ENCODE measurements at places on chromosomes 11 and 22. TPM values are rescaled to one million over a fixed set of nuclear protein-coding genes. Genes with fewer than 3 reads are reported as not detected.

The SH3BP1 gene
- 84.0 TPM for total RNA-seq

The SERHL2 gene
- 0.81 TPM for total RNA-seq

The OR52I2 gene
- not detected for total RNA-seq

The KRTAP5-9 gene
- total RNA-seq, result not detected

The WBP2NL gene
- 5.4 TPM for total RNA-seq

The LRRC75B gene
- 0.19 TPM for total RNA-seq

The HTR3A gene
- total RNA-seq, result not detected

The PATE2 gene
- not detected for total RNA-seq

The BTBD18 gene
- not detected for total RNA-seq

The SPECC1L gene
- 51.1 TPM for total RNA-seq

The ALX4 gene
- not detected for total RNA-seq

The CHEK1 gene
- total RNA-seq, result 1.7 TPM

The OR52A5 gene
- not detected for total RNA-seq

The RAB36 gene
- total RNA-seq, result 0.64 TPM

The TSSK2 gene
- total RNA-seq, result not detected

The RAG1 gene
- 1.0 TPM for total RNA-seq

The SPI1 gene
- 4.8 TPM for total RNA-seq

The EIF4G2 gene
- total RNA-seq, result 664 TPM

DNA sequence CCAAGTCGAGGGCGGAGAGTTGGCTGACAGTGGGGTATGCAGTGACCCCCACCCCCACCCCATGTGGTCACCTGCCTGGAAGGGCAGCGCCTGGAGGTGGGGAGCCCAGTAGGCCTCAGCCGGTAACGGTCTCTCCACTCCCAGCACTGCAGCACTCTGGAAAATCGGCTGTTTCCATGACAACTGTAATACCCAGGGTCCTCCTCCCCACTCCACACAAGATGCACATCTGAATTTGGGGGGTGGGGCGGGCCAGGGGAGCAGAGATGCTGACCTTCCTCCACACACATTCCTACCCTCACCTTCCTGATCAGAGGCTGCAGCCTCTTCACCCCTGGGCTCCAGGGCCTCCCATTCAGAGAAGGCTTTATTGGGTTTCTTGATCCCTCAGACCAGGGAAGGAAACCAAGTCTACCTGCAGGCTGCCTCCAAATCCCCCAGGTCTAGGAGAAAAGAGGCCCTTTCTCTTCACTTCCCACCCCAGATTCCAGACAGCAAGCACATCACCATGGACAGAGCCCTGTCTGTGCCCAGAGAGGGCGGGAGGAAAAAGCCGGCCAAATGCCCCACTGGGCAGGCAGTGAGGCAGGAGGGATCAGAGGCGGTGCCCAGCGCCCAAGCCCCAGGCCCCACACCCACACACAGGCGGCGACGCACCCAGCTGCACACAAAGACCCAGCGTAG, 46.5 kb downstream of the SLC22A12 start:
- DNase-seq, result no peak

DNA sequence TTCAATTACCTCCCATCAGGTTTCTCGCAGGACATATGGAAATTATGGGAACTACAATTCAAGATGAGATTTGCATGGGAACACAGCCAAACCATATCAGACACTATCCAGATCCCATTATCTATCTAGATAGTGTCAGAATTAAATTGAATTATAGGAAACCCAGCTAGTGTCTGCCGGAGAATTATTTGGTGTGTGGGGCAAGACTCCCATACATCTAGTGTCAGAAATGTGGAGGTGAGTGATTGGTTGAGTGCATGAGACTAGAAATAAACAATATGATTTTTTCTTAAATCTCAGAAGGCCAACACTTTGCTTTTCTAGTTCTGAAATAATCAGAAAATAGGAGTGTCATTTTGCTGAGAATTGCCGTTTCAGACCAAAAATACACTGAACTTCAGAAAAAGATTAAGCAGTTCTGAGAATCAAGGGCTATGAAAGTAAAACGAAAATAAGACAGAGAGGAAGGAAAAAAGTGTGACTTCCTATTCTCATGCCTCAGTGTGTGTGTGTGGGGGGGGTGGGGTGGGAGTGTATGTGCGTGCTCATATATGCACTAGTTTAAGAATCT, 21.3 kb downstream of the CASP12 start:
- DNase-seq, result no peak

- DNase-seq, result no peak
Observed at GRCh38 chr11:11969380-11970215, 38.8 kb downstream of the DKK3 start.

GRCh38 chr11:9118277-9118676, 26.9 kb upstream of the SCUBE2 start:
- DNase-seq, result no peak

GRCh38 chr11:61610905-61611304, 30.0 kb upstream of the SYT7 start:
- DNase-seq, result no peak

- DNase-seq, result no peak
Observed at GRCh38 chr11:35180317-35181233, 41.6 kb downstream of the CD44 start.

GRCh38 chr22:42180349-42180842, 49.8 kb upstream of the CYP2D6 start:
- DNase-seq, result peak; percentile 86

- DNase-seq, result no peak
Observed at GRCh38 chr11:90250970-90251369, 28.1 kb upstream of the CHORDC1 start.

- no peak for DNase-seq
Observed at GRCh38 chr22:50276143-50276542, 6.0 kb upstream of the MAPK11 start.

DNA sequence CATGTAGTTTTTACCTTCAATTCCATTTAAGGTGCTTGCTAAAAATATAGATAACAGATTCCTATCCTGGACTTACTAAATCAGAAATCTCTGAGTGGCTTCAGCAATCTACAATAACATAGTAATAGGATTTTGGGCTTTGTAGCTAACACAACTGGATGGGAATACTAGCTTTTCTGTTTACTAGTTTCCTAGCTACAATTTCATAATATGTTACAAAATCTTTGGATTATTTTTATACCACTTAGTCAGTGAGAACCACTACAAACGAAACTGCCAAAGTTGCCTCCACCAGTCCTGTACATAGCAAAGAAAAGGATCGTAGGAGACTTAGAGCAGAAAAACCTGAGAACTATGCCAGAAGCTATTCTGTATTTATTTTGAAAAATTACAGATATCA, 87.7 kb upstream of the ANO3 start:
- DNase-seq, result no peak

GRCh38 chr11:34510673-34511072, 2.9 kb downstream of the ELF5 start:
- DNase-seq, result no peak

- DNase-seq, result no peak
Observed at GRCh38 chr11:2573240-2574042, 126.4 kb downstream of the KCNQ1OT1 start.

GRCh38 chr22:25478528-25478927, 85.9 kb upstream of the GRK3 start:
- DNase-seq, result no peak

DNA sequence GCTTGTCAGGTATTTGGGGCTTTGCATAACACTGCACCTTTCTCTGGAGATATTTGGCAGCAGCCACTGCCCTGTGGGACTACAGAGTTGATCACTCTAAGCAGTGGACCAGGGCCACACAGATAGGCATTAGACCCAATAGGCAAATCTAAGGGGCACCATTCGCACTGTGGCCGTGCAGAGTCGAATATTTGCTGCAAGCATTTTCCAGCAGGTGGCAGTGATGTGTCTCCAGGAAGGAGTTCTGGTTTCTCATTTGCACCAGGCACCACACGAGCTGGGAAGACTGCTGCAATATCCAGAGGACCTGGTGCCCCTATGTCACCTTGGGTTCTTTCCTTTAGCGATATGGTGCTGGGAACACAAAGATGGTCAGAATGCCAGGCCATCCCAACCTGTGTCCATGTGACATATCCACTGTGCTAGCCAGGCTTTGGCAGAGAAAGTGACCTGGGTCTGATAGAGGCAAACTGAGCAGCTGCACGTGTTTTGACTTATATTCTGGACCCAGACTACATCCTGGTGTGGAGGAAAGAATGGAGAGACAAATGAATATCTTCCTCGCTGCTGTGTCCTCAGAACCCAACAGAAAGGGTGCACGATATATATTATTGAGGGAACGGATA, 318.7 kb downstream of the BUD13 start:
- no peak for DNase-seq

GRCh38 chr11:24514219-24514594, 17.4 kb downstream of the LUZP2 start:
- DNase-seq, result no peak

- DNase-seq, result no peak
Observed at GRCh38 chr22:45008751-45009605, 827 bp downstream of the PHF21B start.

GRCh38 chr11:113960702-113961330, 14.1 kb upstream of the HTR3A start:
- DNase-seq, result no peak

DNA sequence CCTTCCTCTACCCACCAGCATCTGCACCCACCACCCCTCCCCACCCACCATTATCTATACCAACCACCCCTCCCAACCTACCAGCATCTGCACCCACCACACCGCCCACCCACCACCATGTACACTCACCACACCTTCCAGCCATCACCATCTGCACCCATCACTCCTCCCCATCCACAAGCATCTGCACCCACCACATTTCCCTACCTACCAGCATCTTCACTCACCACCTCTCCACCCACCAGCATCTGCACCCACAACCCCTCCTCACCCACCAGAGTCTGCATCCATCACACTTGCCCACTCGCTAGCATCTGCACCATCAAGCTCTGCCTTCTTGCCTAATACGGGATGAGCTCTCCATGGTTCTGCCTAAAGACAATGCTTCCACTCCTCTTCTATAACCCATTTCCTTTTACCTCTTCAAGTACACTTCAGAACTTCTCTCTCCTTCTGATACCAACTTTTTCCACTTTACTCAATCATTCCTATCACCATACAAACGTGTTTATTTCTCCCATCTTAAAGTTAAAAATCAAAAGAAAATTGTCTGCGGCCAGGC, 2.4 kb upstream of the FSHB start:
- DNase-seq, result no peak

- DNase-seq, result no peak
Observed at GRCh38 chr22:38830026-38830844, 13.6 kb downstream of the NPTXR start.

DNA sequence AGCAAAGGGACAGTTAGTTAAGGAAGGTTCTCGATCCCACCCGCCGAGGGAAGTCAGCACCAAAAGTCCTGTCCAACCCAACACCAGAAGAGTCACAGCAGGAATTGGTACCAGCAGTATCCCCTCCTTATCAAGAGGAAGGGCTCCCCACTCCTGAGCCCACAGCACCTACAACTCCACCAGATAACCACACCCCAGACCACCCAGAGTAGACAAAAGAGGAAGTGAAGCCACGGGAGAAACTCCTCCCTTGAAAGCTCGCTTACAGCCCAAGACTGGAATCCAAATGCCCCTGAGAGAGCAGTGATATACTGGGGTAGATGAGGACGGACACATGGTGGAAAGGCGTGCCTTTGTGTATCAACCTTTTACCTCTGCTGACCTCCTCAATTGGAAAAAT, 7.3 kb upstream of the CD5 start:
- DNase-seq, result no peak

- peak; percentile 22 for DNase-seq
Observed at GRCh38 chr22:45583504-45583903, 80.8 kb downstream of the FBLN1 start.

DNA sequence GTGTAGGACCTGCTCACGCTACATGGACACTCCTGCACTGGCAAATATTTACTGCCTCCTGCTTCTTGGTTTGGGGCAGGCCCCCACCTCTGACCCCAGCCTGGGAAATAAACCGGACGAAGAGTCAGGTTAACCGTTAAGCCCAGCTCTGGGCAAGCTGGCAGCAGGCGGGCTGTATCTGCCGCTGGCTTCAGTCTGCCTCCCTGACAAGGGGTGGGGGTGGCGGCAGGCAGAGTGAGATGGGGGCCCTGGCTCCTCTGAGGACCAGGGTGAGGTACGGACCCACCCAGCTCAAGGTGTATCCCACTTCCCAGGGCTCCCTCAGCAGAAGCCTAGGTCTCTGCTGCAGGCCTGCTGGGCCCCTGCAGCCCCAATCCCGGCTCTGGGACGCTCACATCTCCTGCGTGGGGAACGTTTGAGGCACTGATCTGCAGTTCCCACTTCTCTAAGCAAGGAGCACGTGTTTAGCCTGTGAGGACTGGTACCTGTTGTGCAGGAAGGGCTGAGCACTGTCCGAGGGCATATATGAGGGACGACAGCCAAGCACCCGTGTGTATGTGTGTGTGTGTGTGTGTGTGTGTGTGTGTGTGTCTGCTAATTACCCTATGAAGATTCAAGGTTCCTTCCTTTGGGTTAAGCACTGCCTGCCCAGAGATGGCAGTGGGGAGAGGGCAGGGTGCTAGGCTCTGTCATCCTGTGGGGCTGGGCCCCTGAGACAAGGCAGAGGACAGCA, 1.1 kb upstream of the LRRC75B start:
- no peak for DNase-seq

GRCh38 chr22:22974156-22974555, 86.5 kb downstream of the IGLL5 start:
- no peak for DNase-seq

GRCh38 chr22:32079130-32080089, 36.3 kb downstream of the SLC5A1 start:
- DNase-seq, result no peak

DNA sequence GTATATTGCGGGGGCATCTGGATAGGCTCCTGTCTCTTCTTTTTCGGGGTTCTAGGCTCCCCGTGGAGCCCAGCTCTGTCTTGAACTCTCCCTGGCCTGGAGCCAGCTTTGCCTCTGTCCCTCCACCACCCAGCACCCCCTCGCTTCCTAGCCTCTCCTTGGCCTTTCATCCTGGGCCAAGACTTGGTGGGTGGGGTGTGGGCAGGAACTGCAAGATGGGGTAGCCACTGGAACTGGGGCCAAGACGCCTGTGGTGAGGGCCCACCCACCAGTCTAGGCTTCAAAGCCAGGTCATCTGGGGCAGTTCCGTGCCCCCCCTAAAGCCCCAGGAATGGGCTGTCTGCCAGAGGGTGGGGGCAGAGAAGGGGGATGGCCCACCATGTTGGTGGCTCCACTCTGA, 1.7 kb upstream of the CRYBB1 start:
- DNase-seq, result no peak

DNA sequence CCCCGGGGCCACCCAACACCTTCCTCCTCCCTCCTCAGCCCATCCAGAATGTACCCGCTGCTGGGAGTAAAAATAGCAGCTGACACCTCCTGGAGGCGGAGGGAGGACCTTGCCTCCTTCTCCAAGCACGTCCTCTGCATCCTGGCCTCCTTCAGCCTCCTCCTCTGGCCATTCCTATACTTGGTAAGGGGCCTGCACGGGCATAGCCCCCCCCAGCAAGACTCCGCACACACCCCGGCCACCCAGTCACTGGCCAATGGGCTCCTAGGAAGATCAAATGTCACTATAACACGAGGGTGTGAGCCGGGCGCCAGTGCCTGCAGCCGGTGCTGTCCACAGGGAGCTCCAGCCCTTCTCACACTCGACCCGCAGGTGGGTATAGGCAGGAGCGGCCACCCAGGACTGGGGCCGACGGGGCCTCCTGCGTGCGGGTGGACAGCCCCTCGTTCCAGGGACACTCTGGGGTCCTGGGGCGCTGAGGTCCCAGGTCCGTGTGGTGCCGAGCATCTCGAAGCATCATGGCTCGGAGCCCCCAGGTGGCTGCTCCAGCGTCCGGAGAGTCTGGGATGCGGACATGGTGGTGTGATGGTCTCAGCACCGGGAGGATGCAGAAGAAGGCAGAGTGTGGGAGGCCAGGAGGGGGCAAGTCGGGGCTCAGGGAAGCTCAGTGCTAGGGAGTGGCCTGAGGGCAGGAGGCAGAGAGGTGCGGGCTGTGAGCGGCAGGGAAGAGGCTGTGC, at the start of gene TNNT3:
Gene TNNT3, plus strand, starts transcription at position 313 of the 737 bp plus-strand sequence. CDS start 3,172 bp downstream, outside the sequence.
- DNase-seq, result no peak

- no peak for DNase-seq
Observed at GRCh38 chr11:74434528-74434927, 32.8 kb downstream of the KCNE3 start.

All from CD4-positive, alpha-beta memory T cell (primary cell).